ENCODE measurements at places on chromosomes 12 and 14. TPM values are rescaled to one million over a fixed set of nuclear protein-coding genes. Genes with fewer than 3 reads are reported as not detected.

TMEM117 gene
- 12.0 TPM for total RNA-seq

NRL gene
- 1.9 TPM for total RNA-seq

GPX2 gene
- total RNA-seq, result not detected

B4GALNT3 gene
- total RNA-seq, result 0.30 TPM

AGAP2 gene
- not detected for total RNA-seq

IFNG-AS1 gene
- total RNA-seq, result not detected

TSHR gene
- 0.20 TPM for total RNA-seq

ABHD4 gene
- 15.5 TPM for total RNA-seq

KRT86 gene
- 13.6 TPM for total RNA-seq

CLEC2A gene
- total RNA-seq, result not detected

RFLNA gene
- total RNA-seq, result 7.7 TPM

Measured in MG63 (cell line).